ENCODE measurements at places on chromosomes 12 and 14.

DNA sequence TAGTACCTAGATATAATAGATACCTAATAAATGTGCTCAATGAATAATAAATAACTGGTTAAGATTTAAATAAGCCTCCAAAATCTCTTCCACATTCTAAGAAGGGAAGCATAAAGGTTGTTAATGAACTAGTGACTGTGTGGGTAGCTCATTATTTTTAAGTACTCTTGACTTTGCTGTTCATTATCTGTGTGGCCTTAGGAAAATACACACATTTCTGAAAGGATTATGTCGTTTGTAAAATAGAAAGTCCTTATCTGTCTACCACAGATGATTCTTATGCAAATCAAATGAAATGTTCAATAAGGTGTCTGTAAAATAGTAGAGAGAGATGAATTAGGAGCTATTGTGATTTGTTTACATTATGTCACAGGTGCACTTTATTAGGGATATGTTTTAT, 119.5 kb downstream of the LRRK2 start:
- DNase-seq, result no peak

DNA sequence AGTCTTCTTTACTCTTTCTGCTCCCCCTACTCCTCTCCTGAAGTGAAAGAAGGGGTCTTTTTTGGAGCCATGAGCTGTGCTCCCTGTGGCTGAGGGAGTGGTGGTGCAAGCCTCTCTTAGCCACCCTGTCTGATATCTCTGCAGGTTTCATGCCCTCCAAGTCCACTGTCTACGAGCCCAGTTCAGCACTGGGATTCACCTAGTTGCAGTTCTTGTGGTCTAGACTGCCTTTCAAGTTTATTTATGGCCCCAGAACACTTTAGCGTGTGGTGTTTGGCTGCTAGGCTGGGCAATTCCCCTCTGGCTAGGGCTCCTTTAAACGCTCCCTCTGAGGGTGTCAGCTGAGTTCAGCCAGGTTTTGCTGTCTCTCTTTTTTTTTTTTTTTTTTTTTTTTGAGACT, 908.6 kb downstream of the TRHDE start:
- DNase-seq, result no peak

DNA sequence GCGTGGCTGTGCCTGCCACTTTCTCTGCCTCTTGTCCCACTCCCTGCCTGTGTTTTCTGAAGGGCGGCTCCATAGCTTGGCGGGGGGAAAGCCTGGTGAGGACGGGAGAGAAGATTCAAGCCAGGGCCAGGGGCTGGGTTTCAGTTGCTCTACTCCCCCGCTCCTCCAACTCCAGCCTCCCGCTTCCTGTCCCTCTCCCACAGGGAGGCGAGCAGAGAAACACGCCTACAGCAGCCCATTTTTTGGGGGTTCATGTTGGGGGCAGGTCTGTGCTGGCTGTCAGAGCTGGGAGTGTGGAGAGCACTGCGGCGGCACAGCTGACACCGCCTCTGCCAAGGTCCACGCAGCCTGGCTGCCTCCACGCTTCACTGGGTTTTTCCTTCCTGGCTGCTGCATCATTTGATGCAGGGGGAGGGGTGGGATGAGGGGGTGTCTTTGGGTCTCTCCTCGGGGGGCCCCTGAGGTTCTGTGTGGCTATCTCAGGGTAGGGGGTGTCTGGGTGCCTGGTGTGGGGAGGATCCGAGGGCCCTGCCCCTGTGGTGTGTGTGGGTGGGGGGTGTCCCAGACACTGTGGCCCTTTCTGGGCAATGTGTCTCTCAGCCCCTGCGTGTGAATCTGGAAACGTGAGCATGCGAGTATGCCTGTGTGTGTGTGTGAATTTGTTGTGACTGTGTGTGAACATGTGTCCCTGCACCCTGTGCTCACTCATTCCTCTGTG, 10.7 kb upstream of the KRT80 start:
- DNase-seq, result no peak

- DNase-seq, result no peak
These were observed 409.6 kb downstream of the MED13L start for GRCh38 chr12:115867854-115868253.

DNA sequence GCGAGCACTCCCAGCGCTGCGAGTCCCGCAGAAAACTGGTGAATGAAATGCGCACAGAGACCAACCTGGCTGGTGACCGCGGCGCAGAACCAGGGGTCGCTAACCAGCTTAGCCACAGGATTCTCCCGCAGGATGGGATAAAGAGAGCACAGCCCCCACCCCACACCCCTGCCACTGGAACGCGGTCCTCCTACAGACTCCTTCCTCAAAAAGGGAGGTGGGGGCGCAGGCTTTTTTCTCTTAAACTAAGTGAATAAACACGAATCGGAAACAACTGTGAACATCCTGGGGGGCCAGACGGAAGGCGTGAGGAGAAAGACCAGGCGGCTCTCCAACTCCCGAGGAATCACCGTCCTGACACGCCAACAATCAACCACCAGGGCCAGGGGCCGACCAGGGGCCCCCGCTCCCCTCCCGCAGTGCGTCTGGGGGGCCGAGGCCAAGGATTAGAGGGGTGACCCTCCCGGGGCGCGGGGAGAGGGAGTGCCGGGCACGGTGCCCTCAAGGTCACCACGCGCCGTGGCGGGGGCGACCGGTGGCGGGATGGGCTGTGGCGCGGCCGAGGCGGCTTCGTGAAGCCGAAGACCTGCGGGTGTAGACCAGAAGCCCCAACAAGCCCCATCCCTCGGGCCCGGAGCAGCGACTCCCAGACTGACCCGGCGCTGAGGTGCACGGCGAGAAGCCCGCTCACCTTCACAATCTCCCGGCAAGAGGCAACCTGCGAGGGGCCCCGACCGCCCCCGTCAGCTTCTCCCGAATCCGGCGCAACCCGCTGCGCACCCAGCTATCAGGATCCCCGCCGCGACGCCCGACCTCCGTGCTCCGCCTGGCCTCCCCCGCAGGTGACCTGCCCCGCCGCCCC, 704 bp downstream of the ATP2B1 start:
- no peak for DNase-seq

GRCh38 chr14:97379091-97379531, 581.9 kb downstream of the VRK1 start:
- DNase-seq, result no peak

GRCh38 chr12:45651029-45651428, 78.5 kb upstream of the ARID2 start:
- no peak for DNase-seq

DNA sequence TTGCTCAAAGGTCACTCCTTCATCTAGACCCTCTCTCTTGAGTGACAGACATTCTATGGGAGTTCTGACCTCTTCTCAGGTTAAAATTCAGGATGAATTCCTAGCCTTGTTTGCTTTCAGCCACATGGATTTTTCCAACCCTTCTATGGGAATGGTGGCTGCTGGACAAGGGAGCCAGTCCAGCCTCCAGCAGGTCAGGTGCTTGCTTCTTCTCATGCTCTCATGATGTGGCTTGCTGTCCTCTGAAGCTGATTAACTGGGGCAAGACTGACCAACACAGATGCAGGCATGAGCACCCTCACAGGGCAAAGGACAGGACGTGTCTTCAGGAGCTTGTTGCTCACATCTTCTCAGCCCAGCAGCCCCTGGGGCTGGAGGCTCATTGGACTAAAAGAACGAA, 97.2 kb upstream of the SLC35F4 start:
- DNase-seq, result no peak

All from stimulated activated CD8-positive, alpha-beta memory T cell treated with anti-CD3 and anti-CD28 coated beads, Interleukin-4, amount 100 ng/mL, for 4 hours (primary cell).